ENCODE measurements at places on chromosomes 7 and 10.

GRCh38 chr10:89346405-89347254 is 18.8 kb downstream of the IFIT3 start:
- no peak for DNase-seq

- DNase-seq: no peak
Observed at GRCh38 chr10:13928451-13928850, 341.7 kb downstream of the PRPF18 start.

GRCh38 chr7:66758950-66759628 is 18.6 kb downstream of the RABGEF1 start:
- DNase-seq: peak; percentile 69

- DNase-seq: no peak
Observed at GRCh38 chr10:34539533-34540315, 275.4 kb downstream of the PARD3 start.

- no peak for DNase-seq
Observed at GRCh38 chr10:53403688-53404087, 631.1 kb upstream of the MBL2 start.

- DNase-seq: peak; percentile 69
Observed at GRCh38 chr10:23198940-23199767, 7.0 kb downstream of the PTF1A start.

- no peak for DNase-seq
Observed at GRCh38 chr10:90319188-90319914, 538.5 kb downstream of the HTR7 start.

GRCh38 chr7:45679516-45679915 is 105.3 kb downstream of the ADCY1 start:
- DNase-seq: no peak

- DNase-seq: no peak
Observed at GRCh38 chr7:37738321-37738720, 54.8 kb downstream of the GPR141 start.

DNA sequence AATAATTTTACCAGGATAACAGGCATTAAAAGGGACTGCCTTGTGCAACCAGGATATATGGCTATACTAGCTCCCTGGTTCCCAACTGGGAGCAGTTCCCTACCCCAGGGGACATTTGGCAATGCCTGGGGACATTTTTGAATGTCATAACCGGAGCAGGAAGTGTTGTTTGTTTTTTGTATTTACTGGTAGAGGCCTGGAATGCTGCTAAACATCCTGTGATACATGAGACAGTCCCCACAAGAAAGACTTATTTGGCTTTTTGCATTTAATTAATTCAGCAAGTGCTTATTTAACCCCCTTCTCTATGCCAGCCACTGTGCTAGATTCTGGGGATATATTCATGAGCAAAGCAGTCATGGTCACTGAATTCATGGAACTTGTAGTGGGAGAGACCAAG is 181.2 kb downstream of the BBS9 start:
- no peak for DNase-seq

- DNase-seq: no peak
Observed at GRCh38 chr7:35967366-35968139, 166.7 kb downstream of the SEPTIN7 start.

- DNase-seq: no peak
Observed at GRCh38 chr10:7162331-7162730, 248.5 kb downstream of the SFMBT2 start.

DNA sequence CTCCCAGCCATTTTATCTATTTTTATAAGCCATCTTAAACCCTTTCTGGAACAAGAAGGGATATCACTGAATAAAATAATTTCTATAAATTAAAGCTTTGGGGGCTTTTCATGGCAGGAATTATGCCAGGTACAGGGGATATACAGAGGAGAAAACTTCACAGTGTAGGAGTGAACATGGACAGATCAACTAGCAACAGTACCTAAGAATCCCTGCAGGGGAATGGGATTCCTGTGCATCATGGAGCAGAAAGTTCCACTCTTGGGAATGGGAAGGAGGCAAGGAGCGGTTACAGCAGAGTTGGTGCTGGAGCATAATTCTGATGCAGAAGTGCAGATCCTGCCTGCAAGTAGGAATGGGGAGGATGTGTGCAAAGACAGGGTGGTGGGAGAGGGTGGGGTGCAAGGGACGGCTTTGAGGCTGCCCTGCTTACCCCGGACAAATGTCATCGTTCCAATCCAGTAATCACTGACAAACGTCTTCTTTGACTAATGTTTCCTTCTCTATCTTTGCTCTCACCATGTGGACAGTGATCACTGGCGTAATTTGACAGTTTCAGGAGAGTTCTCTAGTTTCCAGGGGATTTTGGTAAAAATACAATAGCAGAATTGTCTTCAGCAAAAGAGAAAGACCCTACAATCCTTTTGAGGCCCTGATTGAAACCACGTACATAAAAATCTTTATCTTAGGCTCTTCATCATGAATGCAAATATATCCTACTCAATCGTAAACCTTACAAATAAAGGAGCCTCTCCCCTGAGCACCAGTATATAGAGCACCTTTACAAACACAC is 196.7 kb downstream of the HECW1 start:
- no peak for DNase-seq
